Stimulated activated CD4-positive, alpha-beta T cell treated with anti-CD3 and anti-CD28 coated beads, Interleukin-15, amount 100 ng/mL, for 1 hour (primary cell): ENCODE measurements at places on chromosomes 1 and 21.

DNA sequence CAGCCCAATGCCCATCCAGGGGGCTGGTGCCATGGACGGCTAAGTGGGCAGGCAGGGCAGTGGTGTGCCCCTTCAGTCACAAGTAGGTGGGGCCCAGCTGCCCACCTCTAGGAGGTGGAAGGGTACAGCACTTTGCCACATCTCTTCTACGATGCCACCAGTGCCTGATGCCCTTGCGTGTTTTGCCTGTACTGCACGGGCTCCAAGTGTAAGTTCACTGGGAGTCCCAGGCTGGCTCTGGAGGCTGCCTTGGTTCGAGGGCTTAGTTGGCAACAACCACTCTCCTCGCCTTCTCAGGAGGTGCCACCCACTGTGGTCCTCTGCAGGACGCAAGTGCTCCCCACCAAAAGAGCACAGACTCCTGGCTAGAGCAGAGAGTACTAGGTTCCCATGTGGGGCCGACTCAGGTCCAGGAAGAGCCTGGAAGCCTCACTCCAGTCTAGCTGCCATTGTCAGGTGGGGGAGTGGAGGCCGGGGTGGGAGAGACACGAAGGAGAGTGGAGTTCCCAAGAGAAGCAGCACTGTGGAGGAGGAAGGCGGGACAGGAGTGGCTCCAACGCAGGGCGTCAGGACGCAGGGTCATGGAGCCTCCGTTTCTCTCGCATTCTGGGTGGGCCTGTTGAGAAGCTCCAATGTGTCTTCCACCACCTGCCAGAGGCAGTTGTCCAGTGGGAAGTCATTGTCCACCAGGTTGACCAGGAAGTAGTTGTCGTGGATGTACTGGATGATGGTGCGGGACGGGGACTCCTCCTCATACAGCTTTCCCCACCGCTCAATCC, 15.5 kb downstream of the MTHFR start:
- DNase-seq = no peak

- DNase-seq = no peak
Measured at GRCh38 chr1:37362594-37363385, 111.6 kb upstream of the ZC3H12A start.

GRCh38 chr21:43763901-43764523, 12.1 kb downstream of the CSTB start:
- DNase-seq = no peak

- DNase-seq = no peak
Measured at GRCh38 chr1:43753422-43753821, 46.1 kb downstream of the ST3GAL3 start.

DNA sequence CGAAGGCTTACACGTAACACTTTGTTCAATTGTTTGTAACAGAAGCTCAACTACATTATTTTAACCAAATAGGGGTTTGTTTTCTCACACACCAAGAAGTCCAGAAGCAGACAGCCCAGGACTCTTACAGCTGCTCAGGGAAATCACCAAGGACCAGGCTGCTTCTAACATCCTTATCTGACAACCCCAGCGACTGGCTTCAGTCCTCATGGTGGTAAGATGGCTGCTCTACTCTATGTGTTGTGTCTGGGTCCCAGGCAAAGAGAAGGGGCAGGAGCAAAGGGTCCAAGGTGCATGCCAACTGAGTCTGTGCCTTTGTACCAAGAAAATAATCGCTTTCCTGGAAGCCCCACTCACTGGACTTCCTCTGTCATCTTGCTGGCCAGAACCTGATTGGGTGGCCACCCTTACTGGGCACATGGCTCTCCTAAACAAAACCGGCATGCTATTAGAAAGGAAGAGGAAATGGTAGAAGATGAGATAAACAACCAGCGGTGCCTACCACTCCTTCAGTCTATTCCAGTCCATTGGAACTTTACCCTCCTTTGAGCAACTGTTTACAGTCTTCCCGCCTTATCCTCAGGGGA, 34.1 kb upstream of the LRRC8D start:
- no peak for DNase-seq

- no peak for DNase-seq
Measured at GRCh38 chr1:58251430-58252073, 295.0 kb downstream of the OMA1 start.

DNA sequence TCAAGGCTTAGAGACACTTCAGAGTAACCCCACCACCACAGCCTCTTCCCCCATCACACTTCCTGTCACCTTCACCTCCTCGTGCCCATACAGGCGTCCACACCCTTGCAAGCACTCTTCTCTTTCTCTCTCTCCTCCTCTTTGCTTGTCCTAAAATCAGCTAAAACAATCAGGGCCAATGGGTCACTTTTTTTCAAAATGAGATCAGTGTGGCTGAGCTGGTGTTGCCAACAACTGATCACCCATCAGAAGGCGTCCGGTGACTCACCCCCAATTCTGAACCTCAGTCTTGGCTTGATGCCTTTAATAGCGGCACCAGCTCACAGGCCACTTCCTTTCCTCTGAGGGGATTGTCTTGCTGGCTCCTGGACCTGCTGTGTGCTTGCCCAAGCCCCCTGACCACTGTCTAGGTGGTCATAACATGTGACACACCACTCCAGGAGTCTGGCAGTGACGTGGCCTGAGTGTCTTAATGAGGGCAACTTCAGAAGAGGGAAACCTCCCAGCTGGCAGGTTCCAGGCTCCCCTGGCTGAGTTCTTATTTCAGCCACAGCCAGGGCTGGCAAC, 1.6 kb downstream of the DRAXIN start:
- no peak for DNase-seq

DNA sequence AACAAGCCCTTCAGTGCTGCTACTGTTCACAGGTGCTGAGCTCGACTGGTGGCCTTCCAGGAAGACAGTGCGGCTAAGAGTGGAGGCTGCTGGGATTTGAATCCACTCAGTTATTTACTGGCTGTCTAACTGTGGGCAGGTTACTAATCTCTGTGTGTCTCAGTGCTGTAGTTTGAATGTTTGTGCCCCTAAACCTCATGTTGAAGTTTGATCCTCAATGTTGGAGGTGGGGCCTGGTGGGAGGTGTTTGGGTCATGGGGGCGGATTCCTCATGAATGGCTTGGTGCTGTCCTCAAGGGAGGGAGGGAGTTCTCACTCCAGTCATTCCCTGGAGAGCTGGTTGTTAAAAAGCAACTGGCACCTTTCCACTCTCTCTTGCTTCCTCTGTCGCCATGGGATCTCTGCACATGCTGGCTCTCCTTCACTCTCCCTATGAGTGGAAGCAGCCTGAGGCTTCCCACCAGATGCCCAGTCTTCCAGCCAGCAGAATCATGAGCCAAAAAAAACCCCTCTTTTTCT, 334.8 kb downstream of the RPS6KC1 start:
- no peak for DNase-seq

DNA sequence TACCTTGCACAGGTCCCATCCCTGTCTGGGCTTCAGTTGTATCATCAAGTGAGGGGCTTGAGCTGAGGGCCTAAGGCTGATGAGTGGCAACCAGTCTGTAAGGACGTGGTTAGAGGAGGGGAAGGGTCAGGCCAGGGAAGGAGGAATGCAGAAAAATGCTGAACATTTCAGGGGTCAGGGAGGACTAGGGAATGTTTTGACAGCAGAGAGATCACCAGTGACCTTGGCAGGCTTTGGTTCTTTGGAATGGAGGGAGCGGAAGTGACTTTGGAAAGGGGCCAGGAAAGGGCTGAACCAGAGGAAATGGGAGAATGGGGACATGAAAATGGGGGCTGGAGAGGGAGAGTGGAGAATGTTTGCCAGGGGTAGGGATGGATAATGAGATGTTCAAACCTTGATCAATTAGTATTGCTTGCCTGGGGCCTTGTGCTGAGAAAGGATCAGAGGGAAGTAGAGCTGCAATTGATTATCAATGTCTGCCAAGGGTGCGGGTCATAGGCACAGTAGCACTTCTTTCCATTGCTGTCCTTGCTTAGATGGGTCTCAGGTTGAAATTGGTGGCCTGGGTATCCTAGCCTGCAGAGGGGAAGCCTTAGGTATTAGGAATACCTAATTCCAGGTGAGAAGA, 7.4 kb downstream of the LDLRAP1 start:
- no peak for DNase-seq

DNA sequence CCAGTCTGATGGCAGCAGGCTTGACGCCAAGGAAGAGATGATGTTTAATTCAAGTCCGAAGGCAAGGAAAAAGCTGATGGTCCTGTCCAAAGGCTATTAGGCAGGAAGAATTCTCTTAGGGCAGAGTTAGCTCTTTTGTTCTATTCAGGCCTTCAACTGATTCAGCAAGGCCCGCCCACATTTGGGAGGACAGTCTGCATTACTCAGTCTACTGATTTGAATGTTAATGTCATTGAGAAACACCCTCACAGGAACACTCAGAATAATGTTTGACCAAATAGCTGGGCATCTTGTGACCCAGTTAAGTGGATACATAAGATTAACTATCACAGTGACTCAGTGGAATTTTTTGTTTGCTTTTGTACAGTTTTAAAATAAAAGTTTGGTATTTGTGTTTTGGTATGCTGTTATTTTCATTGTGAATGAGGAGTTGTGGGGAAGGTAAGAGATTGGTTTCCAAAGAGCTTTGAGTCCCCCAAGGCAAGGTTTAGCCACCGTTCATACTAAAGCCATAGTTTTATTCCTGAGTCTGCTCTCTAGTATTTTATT, 1.7 kb upstream of the ZNF691 start:
- no peak for DNase-seq

GRCh38 chr1:184866991-184867788, 107.1 kb downstream of the NIBAN1 start:
- DNase-seq = no peak

DNA sequence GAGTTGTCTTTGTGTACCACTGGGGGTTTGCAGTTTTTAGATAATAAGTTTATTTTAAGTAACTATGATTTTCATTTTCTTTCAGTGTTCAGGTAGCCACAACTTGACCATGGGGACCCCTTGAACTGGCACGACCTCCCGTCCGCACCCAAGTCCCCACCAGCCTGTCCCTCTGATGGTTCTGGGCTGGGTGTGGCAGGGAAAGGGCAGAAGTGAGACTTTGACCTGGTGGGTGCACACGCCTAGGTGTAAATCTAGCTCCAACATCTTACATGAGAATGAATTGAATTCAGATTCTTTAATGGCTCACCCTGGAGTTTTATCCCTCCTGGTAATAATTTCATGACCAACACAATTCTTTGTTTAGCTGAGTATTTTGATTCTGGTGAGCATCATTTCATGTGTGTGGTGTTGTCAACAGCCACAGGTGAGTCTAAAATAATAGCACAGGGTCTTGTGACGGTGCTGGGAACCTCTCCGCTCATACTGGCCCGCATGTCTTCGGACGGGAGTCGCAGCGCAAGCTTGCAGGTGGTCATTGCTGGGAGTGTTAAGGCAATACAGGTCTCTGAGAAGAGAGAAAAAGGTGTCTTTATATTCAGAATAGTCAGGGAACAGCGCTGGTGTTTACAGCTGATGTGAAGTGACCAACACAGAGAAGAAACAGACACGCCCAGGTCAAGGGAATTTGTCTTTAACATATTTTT, 50.8 kb upstream of the POFUT2 start:
- no peak for DNase-seq

- DNase-seq = no peak
Measured at GRCh38 chr1:41486371-41487125, 2.1 kb upstream of the EDN2 start.
